Suprapubic skin (tissue), 4 donors: ENCODE measurements at places on chromosomes 1 and 21. TPM values are rescaled to one million over a fixed set of nuclear protein-coding genes. Genes with fewer than 3 reads are reported as not detected.

The PDZK1 gene
- 2.6 TPM for total RNA-seq

The DDR2 gene
- 7.7 TPM for total RNA-seq

The GBP3 gene
- 11.7 TPM for total RNA-seq

The USP48 gene
- total RNA-seq: 151 TPM

The PRDM15 gene
- 10.4 TPM for total RNA-seq

The SYF2 gene
- total RNA-seq: 57.9 TPM

The TNFSF4 gene
- not detected for total RNA-seq

The FCRL6 gene
- not detected for total RNA-seq

The PWP2 gene
- 7.0 TPM for total RNA-seq

The OR2T11 gene
- total RNA-seq: 0.30 TPM

The LPAR3 gene
- 13.9 TPM for total RNA-seq

DNA sequence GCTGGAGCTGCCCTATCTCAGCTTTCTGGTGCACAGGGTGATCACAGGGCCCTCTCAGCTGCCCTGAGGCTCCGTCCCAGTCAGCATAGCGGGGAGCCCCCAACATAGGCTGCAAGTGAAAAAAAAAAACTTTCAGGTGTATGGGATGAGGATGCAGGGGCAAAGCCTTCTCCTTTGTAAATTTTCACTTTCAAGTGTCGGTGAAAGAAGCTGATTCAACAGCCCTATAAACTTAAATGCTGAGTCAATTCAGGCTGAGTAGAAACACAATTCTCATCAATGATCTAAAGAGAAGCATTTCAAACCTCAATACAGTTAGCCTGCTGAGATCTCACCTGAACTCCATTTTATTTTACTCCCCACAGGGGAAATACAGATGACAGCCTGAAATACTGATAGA, 171.2 kb downstream of the SEC16B start:
- no peak for DNase-seq

DNA sequence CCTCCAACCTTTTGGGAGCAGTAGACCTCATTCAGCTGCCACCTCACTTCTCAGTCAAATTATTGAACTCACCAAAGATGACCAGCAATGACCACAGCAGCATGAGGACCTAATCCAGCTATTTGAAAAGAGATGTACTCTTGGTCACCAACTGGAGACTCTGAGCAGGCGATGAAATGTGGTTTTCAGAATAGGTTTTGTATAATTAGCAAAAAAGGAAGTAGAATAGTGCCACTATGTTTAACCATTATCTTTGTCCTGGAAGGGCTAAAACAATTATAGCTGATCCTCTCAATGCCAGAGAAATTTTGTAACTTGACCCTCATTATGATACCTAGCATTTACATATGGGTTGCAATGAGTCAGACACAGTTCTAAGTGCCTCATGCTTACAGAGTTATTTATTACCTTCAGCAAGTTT, at the start of gene FCRL2:
Gene FCRL2 (minus strand): TSS at position 162 of the 421 bp plus-strand sequence. CDS start 59 bp downstream, at position 103.
- no peak for DNase-seq

GRCh38 chr1:185742403-185742802, 8.2 kb downstream of the HMCN1 start:
- DNase-seq: no peak

- DNase-seq: no peak
These were observed 6.2 kb upstream of the ACP6 start for GRCh38 chr1:147676311-147677085.

- DNase-seq: no peak
These were observed 349.1 kb upstream of the FMN2 start for GRCh38 chr1:239742416-239743109.

GRCh38 chr1:10178597-10179405, 31.6 kb upstream of the KIF1B start:
- DNase-seq: no peak

DNA sequence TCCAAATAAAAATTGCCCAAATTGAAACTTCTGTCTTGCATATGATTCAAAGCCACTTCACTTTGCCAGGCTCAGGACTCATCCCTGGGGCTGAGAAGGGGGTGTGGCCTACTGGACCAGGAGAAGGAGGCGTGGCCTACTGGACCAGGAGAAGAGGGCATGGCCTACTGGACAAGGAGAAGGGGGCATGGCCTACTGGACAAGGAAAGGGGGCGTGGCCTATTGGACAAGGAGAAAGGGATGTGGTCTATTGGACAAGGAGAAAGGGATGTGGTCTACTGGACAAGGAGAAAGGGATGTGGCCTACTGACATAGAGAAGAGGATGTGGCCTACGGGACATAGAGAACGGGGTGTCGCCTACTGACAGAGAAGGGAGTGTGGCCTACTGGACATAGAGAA, 405.3 kb downstream of the RRAGC start:
- DNase-seq: no peak

DNA sequence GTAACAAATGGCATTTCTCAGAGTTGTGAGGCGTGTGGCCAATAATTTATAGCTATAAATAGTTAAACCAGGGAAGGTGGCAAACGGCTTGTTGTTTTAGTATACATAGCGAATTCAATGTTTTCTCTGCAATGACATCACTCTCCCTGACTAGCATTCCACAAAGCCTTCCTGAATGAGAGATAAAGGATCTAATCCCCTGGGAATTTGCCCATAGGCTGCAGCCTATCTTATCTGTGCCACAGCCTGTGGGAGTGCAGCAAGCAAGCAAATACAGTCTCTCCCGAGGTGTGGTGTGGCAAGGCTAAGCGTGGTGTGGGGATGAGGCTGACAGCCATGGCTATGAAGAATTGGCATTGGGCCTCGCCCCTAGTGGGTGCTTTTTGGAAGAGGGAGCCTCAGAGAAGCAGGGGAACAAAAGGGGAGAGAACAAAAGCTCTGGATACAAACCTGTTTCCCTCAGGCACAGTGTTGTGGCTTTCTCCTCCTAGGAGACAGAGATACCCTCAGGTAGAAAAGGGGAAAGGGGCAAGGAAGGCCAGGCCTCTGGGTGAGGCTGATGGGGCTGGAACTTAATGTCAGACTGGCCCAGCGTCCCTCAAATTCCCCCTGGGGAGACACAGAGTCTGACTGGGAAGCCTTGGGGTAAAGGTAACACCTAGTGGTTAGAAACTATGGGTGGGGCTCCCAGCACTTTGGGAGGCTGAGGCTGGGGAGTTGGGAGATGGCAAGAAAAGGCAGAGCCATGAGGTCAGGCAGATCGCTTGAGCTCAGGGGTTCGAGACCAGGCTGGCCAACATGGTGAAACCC, 8.9 kb downstream of the TAGLN2 start:
- no peak for DNase-seq

DNA sequence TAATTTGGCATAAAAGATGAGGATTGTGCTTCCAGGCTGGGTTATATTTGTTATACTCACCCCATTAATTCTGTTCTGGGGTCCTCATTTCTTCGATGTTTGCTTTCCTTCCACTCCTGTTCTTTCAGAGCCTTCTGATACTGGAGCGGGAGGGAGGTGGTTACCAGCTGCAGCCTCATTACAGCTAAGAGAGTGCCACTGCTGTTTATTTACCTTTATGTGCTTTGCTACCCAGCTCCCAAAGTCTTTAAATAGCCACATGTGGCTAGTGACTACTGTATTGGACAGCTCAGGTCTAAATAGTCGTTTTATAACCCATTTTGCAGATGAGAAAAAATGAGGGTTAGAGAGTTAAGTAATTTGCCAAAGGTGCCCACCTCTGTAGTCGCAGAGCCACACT, 25.1 kb downstream of the PLEKHM2 start:
- no peak for DNase-seq

- peak; percentile 81 for DNase-seq
These were observed 1.7 kb downstream of the RAB7B start for GRCh38 chr1:206001476-206001888.

DNA sequence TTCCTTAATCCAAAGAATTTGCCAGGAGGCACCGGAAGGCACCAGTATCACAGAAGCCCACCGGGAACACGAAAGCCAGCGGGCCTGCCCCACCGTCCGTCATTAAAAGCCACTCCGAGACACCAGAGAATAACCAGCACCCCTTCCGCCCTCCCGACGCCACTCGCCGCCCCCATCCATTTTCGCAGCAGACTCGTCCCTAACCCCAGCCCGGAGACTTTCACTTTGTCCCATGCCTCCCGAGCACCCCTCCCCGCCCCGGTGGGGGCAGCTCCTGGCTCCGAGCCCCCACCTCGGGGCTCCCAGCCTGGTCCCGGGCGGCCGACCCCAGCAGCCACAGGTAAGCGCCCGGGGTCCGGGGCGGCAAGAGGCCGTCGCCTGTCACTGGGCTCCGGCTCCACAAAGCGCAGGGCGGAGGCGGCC, 105.4 kb downstream of the SLC45A1 start:
- DNase-seq: no peak

DNA sequence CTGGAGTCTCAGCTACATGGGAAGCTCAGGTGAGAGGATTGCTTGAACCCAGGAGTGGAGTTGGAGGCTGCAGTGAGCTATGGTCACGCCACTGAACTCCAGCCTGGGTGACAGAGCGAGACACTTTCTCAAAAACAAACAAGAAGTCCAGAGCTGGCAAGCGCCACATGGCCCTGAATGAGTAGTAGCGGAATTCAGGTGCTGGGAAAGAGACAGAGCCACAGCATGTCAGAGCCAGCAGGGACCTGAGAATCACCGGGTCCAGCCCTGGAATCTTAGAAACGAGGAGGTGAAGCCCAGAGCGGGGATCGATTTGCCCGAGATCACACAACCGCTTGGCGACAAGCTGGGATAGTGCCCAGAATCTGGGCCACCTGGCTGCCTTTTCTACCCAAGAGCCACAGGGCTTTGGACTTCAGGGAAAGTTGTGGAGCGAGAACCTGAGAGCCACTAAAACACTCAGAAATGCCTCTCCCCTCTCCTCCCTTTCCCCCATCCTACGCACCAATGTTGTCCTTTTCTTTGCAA, 9.8 kb downstream of the ARL8A start:
- no peak for DNase-seq

- no peak for DNase-seq
These were observed 205.2 kb downstream of the HS2ST1 start for GRCh38 chr1:87119541-87120140.

GRCh38 chr1:23524716-23525401, 6.2 kb downstream of the E2F2 start:
- DNase-seq: no peak

GRCh38 chr1:115906627-115907026, 65.7 kb upstream of the NHLH2 start:
- no peak for DNase-seq

- no peak for DNase-seq
These were observed 49.9 kb downstream of the PRKCZ start for GRCh38 chr1:2099886-2100779.

- no peak for DNase-seq
These were observed 69.4 kb downstream of the ALG14 start for GRCh38 chr1:95003433-95003738.

DNA sequence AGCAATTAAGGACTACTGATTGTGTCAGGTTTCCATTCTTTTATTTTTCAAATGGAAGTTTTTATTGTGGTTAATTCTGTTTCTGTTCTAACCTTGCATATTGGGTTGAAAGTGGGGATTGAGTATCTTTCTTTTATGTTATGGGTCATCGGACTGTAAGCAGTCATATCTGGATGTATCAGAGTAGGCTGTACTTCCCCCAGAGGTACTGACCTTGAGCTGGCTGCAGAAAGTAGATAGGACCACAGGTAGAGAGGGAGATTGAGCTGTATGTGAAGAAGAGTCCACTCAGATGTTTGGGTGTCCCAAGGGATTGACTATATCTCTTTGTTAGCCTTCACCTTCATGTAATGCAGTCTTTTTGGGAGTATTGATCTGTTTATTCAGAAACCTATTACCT, 20.5 kb upstream of the ALG14 start:
- DNase-seq: no peak

DNA sequence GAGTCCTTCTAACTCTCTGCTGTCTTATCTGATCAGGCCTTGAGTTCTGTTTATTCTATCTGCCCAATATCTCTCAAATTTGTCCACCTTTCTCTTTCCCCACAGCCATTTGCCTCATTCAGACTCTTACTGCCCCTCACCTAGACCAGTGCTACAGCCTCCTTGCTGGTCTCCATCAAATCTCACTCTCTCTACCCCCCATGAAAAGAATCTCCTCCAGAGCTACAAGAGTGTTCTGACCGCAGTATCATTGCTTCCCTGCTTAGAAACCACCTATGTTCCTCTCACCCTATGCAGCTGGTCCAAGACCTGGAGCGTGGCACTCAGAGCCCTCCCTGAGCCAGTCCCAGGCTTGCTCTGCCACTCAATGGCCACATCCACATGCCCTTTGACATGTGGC, 231.0 kb upstream of the JUN start:
- no peak for DNase-seq

DNA sequence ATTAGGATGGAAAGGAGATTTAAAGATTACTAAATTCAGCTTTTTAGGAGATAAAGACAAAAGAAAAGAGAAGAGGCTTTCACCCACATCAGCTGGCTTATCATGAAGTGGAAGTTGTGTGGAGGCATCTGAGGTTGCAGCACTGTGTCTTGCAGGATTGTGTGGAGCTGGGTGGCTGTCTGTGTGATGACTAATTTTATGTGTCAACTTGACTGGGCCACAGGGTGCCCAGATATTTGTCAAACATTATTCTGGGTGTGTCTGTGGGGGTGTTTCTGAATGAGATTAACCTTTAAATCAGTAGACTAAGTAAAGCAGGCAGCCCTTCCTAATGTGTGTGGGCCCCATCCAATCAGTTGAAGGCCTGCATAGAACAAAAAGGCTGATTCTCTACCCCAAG, 3.9 kb downstream of the KCNA10 start:
- no peak for DNase-seq
